ENCODE measurements at places on chromosomes 1 and 21.

GRCh38 chr1:233459968-233460367 is 132.4 kb downstream of the MAP3K21 start:
- DNase-seq: no peak

DNA sequence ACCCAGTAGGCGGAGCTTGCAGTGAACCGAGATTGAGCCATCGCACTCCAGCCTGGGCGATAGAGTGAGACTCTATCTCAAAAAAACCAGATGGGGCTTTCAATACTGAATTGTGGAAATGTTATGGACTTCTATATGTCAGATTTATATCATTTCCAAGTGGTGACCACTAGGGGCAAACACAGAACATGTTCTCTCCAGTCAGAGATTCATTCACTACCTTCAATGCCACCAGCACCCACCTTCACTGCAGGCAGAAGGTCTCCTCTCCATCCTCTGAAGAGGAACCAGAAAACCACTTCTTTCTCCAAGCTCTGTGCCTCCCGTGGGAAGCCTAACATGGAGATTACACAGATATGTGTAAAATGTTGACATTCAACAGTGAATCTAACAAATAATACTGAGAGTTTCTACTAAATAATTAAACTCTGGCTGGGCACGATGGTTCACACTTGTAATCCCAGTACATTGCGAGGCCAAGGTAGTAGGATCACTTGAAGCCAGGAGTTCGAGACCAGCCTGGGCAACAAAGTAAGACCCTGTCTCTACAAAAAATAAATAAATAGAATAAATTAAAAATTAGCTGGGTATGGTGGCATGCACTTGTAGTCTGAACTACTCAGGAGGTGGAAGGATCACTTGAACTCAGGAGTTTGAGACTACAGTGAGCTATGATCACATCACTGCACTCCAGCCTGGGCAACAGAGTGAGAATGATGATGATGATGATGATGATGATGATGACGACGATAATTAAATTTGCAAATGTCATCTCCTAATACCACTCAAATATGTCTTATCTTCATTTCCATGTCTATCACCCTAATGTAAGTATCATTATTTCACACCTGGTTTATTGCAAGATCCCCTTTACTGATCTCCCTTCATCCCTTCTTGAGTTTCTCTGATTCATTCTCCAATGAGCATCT is 151.1 kb downstream of the ZNF281 start:
- DNase-seq: no peak

- DNase-seq: no peak
Observed at GRCh38 chr1:247386217-247386616, 29.8 kb upstream of the NLRP3 start.

- DNase-seq: no peak
Observed at GRCh38 chr1:175521249-175522040, 221.9 kb downstream of the TNR start.

- DNase-seq: no peak
Observed at GRCh38 chr1:11748294-11749202, 12.6 kb downstream of the AGTRAP start.

DNA sequence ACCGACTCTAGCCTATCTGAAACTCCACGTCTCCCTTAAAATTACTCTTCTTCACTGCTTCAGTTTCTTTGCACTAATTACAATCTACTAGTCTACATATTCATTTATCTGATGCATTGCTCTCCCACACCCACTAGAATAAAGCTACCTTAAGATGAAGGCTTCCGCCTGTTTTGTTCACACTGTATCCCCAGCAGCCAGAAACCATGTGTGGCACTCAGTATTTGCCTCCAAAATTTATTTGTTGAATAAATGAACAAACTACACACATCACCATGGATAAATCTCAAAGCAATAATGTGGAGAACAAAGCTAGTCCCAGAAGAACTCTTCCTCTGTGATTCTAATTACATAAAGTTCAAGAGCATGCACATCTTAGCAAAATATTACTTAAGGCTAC is 95.7 kb downstream of the DSCAM start:
- DNase-seq: no peak

DNA sequence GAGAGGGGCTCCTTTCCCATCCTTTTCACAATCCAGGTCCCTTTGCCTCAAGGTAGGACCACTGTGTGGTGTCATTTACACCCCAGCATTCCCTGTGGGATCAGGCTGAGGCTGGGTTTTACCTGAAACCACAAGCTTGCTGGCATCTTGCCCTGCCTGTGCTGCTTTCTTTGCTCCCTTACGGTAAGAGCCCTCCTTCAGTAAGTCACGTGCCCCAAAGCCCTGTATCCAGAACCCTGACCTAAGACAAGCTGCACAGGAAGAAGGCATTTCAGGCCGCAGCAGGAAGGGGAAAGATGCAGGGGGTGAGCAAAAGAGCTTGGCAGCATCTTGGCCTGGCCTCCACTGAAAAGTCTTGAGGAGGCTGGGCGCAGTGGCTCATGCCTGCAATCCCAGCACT is 58.4 kb downstream of the KLHDC7A start:
- no peak for DNase-seq
